ENCODE measurements at places on chromosomes 16 and 17.

DNA sequence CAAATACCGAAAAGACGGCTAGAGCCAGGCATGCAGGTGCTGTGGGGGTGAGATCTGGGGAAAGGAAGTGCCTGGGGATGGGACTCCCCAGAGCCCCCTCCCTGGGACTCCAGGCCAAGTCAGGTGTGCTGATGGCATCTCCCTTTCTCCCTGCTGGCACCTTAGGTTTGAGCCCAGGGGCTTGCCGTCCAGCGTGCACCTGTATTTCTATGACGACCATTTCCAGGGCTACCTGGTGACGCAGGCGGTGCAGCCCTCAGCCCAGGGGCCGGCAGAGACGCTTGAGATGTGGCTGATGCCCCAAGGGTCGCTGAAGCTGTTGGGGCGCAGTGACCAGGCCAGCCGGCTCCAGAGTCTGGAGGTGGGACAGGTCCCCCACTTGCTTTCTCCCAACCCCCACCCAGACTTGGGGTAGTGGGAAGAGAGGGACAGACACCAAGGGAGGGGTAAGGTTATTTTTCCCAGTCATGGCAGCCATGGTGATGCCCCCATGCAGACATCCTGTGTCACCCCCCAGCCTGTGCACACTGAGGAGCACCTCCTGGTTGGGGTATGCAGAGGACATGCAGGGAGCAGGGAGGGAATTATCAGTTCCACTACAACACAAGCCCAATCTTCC lies 11.1 kb downstream of the XYLT2 start:
- no peak for DNase-seq

- DNase-seq: no peak
These were observed 4.9 kb downstream of the ASGR2 start for GRCh38 chr17:7109461-7110322.

- no peak for DNase-seq
These were observed 13.8 kb downstream of the ELMO3 start for GRCh38 chr16:67212766-67213165.

DNA sequence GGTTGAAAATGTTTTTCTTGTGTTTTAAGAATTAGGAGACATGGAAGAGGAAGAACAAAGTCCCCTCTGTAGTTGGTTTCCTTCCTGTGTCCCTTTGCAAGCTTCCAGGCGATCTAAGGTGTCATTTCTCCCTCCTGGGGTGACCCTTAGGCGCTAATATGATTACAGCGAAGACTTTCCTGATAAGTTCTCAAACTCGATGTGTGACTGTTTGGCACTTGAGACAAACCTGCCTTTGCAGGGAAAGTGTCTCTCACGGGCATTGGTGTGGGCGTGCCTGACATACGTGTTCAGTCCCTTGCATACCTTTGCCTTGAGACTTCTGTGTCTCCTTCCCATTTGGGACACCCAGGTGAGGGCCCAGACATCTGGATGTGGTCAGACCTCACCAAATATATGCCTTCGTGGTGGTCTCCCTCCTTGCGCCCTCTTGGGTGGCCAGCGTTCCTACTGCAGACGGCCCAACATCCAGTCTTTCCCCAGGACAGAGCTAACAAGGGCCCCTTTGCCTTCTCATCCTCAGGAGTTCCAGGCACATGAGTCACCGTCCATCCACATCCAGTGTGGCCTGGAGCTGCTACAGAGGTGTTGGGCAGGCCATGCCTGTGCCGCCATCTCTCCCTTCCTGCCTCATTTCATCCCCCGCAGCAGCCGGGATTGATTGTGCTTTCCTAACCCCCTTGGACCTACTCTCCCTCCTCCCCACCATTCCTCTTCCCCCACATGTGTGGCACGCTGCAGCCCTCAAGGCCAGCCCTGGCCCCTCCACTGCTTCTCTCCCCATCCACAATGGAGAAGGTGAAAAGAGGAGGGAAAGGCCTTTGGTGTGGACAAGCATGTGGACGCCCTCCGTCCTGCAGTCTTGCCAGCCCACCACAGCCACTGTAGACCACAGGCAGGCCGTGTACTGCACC lies 3.1 kb upstream of the JPT2 start:
- DNase-seq: no peak

DNA sequence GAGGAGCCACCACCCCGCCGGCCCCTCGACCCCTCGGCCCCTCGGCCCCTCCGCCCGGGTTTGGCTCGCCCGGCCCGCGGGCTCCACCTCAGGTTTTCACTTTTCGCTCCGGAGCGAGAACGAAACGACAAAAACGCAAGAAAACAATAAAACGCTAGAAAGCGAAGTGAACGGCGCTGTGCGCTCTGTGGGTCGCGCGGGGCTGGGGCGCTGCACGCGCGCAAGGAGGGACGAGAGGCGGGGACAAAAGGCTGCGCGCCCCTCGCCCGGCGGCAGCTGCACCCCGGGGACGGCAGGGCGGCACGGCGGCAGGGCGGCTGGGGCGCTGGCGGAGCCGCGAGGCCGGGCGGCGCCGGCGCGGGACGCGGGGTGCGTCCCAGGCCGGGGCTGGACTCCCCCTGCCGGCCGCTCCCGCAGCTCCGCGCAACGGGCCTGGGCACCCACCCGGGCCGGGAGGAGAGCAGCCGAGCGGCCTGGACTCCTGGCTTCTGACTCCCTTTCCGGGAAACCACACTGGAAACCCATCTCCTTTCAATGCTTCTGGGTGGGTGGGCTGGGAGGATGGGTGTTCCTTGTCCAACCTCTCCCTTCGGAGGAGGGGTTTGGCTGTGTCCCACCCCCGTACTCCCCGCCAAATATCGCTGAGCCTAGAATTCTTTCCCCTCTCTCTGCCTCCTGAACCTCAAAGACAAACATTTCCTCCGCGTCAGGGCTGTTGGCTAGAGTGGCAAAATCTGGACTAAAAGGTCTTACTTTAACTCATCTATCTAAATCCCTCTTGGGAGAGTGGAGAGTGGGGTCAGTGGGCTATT lies 9.9 kb downstream of the TBX2 start:
- no peak for DNase-seq

- DNase-seq: no peak
These were observed 249.0 kb upstream of the CCL2 start for GRCh38 chr17:34006126-34006525.

GRCh38 chr16:7182510-7183109 lies 150.0 kb upstream of the RBFOX1 start:
- DNase-seq: no peak

- DNase-seq: no peak
These were observed 73.1 kb upstream of the TANC2 start for GRCh38 chr17:62892870-62893338.

DNA sequence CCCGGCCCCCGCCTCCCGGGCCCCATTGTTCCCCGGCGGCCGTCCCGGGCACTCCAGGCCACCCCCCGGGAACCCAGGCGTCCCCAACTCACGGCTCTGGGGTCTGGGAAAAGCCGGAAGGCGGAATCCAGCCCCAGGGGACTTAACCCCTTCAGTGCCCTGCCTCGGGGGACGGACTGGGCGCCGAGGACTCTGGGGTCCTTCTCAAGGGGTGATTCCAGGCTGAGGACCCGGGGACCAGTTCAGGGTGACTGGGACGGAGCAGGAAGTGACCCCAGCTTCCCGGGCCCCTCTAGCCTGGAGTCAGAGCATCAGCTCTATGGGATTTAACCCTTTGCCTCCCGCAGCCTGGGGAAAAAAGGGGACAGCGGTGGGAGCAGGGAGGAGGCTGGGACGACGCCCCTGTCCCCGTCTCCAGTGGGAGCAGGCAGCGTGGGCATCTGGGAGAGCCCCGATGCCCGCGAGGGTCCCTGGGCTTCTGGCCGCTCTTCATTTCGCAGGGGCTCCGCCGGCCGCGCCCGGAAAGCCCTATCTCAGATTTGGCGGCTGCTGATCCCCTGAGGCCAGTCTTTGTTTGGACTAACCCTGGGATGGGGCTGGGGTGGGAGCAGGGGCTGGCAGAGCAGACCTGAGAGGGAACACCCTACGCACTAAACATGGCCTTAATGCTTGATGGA lies at the start of gene ZNF629:
TSS of gene ZNF629 (minus strand) at position 270 of the 677 bp plus-strand sequence. CDS start 2,723 bp downstream, outside the sequence.
- peak; percentile 63 for DNase-seq

DNA sequence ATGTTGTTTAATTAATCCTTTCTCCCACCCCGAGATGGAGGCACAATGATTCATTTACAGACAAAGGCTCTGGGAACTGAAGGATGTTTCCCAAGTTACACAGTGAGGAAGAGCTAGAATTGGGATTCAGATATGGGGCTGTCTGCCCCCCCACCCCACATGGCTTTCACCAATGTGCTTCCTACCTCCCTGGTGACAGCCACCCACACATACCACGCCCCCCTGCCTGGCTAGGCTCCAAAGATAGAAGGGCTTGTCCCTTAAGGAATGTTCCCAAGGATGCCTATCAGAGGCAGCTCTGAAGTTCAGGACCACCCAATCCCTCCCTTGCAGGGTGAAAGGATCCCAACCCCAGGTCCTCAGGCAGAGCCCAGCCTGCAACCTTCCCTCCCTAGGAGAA lies 32.9 kb downstream of the CFAP20 start:
- no peak for DNase-seq

DNA sequence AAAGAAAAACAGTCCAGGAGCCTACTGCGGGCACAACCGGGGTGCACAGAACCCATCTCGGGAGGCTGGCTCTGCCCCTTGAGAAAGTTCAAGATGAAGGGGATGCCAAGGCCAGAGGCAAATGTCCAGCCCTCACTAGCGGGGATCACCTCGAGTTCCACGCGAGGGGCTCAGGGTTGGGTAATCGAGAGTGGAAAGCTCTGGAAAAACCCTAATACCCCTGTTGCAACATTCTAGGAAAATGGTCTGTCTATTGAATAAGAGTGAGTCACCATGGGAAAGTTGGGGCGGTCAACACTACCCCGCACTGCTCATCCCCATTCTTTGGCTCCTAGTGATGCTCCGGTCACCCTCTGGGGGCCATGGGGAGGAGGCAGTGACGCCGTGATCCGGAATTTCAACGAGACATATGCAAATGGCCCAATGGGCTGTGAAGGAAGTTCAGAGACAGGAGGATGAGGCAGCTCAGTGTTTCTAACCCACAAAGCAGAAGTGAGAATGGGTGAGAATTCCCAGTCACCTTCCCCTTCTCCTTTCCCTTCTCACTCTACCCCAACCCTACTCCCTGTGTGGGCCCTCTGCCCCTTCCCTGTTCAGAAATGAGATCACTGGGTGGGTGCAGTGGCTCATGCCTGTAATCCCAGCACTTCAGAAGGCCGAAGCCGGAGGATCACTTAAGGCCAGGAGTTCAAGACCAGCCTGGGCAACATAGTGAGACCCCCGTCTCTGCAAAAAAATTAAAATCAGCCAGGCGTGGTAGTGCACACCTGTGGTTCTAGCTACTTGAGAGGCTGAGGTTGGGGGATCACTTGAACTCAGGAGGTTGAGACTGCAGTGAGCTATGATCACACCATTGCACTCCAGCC lies 22.4 kb downstream of the SOCS3 start:
- no peak for DNase-seq

GRCh38 chr16:85555719-85556455 lies 57.2 kb upstream of the GSE1 start:
- no peak for DNase-seq

DNA sequence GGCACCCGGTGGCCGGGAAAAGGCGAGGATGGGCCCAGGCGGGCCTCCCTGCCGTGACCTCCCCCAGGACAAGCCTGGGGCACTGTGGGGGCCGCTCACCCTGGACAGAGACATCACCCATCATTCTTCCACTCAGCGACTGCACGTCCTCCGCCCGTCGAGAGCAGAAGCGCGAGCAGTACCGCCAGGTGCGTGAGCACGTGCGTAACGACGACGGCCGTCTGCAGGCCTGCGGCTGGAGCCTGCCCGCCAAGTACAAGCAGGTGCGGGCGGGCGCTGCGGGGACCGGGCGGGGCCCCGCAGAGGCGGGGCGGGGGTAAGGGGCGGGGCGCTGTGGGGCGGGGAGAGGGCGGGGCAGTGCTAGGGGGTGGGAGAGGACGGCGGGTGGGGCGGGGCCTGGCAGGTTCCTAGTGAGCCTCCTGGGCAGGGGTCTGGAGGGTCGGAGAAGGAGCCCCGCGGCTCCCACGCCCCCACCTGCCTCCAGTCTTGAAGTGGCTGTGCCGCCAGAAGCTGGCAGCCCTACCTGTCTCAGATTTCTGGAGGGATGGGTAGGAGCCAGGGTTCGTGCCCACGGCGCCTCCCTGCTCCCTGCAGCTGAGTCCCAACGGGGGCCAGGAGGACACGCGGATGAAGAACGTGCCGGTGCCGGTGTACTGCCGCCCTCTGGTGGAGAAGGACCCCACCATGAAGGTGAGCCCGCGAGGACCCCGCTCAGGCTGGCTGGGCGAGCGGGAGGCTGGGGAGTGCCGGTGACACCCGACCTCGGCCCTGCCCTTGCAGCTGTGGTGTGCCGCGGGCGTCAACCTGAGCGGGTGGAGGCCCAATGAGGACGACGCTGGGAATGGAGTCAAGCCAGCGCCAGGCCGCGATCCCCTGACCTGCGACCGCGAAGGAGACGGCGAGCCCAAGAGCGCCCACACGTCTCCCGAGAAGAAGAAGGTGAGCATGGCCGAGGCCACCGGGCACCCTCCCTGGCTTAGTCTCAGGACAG lies 7.5 kb downstream of the NME3 start:
- no peak for DNase-seq

- DNase-seq: no peak
These were observed 3.5 kb downstream of the KDM6B start for GRCh38 chr17:7837408-7838088.

DNA sequence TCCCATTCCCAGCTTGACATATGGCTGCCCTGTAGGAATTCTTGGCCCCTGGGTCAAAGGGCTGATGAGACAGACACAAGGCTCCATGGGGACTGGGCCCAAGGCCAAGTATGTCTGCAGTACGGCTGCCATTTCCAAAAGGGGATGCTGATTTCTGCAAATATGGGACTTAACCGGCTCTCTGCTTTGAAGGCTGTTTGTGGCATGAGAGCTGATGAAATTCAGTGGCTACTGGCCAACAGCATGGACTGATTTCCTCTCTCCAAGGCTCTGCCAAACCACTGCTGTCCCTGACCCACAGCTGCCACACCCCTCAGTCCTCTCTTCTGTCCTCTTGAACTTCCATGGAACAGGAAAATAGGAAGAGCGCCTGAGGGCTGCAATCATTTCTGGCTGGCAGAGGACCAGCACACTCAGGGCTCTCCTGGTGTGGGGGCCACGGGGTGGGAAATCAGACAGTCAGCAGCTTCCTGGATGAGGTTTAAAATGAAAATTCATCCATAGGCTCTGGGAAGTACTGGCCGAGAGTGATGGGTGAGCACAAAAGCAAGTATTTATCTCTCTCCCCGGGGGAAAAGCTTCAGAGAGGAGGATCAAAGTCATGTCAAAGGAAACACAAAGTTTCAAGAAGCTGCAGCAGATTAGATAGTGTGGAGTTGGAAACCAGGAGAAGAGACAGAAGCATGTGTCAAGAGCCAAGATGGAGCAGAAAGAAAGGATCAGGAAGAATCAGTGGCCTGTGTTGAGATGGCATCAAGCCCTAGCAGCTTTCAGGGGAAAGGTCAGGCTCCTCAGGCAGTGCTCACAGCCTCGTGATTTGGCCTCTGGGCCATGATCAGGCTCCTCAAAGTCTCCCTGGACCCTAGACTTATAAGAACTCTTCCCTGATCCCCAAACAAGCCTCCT lies 64.1 kb upstream of the SREBF1 start:
- peak; percentile 54 for DNase-seq
